ENCODE measurements at places on chromosomes 6 and 20. TPM values are rescaled to one million over a fixed set of nuclear protein-coding genes. Genes with fewer than 3 reads are reported as not detected.

GRCh38 chr6:160029525-160029924 lies 60.6 kb downstream of the IGF2R start:
- H3K4me1 ChIP-seq = no peaks in the 10 kb centered on the region
- peaks cover 19% of the 10 kb centered on the region for H3K36me3 ChIP-seq
- no peak for DNase-seq
- H3K27ac ChIP-seq = no peak overlapping the region

RBPJL gene
- total RNA-seq = not detected

DNA sequence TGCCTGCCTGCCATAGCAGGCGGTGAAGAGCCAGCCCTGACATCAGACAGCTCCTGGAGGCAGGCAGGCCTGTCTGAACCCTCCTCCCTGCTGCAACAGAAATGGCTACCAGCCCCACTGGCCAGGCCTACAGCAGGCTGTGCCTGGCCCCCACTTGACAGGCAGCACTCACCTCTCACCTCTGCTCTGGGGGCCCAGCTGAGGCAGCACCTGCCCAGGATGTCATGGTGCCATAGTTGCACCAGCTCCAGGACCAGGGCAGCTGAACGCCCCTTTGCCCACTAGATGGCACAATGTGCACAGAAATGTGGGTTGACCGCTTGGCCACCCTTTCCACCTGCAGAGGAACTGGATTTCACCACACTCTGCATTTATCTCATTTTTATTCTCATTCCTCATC lies 30.6 kb downstream of the MRPL14 start:
- no peaks in the 10 kb centered on the region for H3K4me1 ChIP-seq
- DNase-seq = peak; percentile 60
- H3K36me3 ChIP-seq = no peaks in the 10 kb centered on the region
- H3K27me3 ChIP-seq = no peaks in the 10 kb centered on the region
- H3K27ac ChIP-seq = no peak overlapping the region

- no peak overlapping the region for H3K27ac ChIP-seq
- no peak for DNase-seq
- H3K4me3 ChIP-seq = no peak overlapping the region
- H3K36me3 ChIP-seq = no peaks in the 10 kb centered on the region
- no peaks in the 10 kb centered on the region for H3K27me3 ChIP-seq
- H3K4me1 ChIP-seq = no peaks in the 10 kb centered on the region
These were observed 44.7 kb upstream of the TAGAP start for GRCh38 chr6:159089443-159089842.

TREM2 gene
- total RNA-seq = not detected

- H3K4me1 ChIP-seq = no peaks in the 10 kb centered on the region
- no peaks in the 10 kb centered on the region for H3K27me3 ChIP-seq
- no peak overlapping the region for H3K27ac ChIP-seq
These were observed 65.6 kb downstream of the TULP4 start for GRCh38 chr6:158377860-158378259.

GRCh38 chr20:45685896-45686295 lies 15.9 kb upstream of the WFDC11 start:
- H3K36me3 ChIP-seq = no peaks in the 10 kb centered on the region
- H3K27ac ChIP-seq = no peak overlapping the region
- no peaks in the 10 kb centered on the region for H3K27me3 ChIP-seq
- H3K4me1 ChIP-seq = no peaks in the 10 kb centered on the region

DNA sequence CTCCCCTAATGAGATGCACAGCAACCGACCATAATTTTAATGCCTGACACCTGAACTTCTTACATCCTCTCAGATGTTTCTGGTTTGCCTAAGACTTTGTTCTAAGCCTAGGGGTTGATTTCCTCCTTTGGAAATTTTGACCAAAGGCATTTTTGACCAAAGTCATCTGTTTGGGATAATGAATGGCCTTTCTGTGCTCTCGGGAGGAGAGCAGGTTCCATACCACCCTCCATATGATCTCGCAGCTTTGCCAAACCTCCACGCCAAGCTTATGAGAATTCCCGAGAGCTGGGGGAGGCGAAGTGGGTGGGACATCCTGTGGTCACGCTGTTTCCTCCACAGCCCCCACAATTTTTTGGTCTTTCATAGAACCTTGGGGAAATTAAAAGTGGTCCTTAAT lies 91.7 kb downstream of the SCML4 start:
- no peak overlapping the region for H3K27ac ChIP-seq
- no peak overlapping the region for H3K4me3 ChIP-seq
- H3K36me3 ChIP-seq = no peaks in the 10 kb centered on the region
- H3K27me3 ChIP-seq = peaks cover 42% of the 10 kb centered on the region
- H3K4me1 ChIP-seq = no peaks in the 10 kb centered on the region

DNA sequence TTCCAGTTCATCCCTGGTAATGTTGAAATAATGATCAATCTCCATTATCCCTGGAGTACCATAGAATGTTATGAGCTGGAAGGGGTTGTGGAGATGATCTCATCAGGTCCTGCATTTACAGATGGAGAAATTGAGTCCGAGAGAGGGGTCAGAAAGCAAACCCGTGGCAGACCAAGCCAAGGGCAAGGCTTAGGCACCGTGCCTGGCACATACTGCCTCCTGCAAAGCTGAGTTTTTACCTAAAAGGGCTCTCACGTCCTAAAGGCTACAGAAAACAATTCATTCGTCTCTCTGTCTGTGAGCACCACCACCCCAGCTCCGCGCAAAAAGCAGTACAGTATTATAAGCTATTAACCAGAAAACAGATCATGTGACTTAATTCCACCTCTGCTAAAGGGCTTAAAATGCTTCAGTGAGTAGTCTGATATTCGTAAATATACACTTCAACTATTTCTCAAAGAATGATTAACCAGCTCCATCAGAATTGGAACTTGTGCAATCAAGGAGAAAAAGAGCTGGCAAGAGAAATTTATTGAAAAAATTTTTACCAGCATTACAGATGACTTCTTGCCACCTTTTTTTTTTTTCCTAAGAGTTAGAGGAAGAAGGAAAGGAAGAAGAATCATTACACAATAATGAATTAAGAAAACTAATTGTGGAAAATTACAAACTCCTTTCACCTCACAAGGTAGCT lies 3.4 kb upstream of the PARD6B start:
- H3K27me3 ChIP-seq = no peaks in the 10 kb centered on the region
- H3K4me1 ChIP-seq = peaks cover 71% of the 10 kb centered on the region
- no peak for DNase-seq
- no peaks in the 10 kb centered on the region for H3K36me3 ChIP-seq

OPN5 gene
- total RNA-seq = not detected

GRCh38 chr6:35907750-35908149 lies 13.1 kb downstream of the SRPK1 start:
- H3K4me1 ChIP-seq = no peaks in the 10 kb centered on the region
- H3K27ac ChIP-seq = no peak overlapping the region
- no peak overlapping the region for H3K4me3 ChIP-seq

GRCh38 chr6:123928529-123928928 lies 124.9 kb downstream of the NKAIN2 start:
- H3K4me1 ChIP-seq = no peaks in the 10 kb centered on the region
- H3K36me3 ChIP-seq = no peaks in the 10 kb centered on the region

- no peak overlapping the region for H3K27ac ChIP-seq
- H3K4me3 ChIP-seq = no peak overlapping the region
- H3K27me3 ChIP-seq = no peaks in the 10 kb centered on the region
- H3K36me3 ChIP-seq = no peaks in the 10 kb centered on the region
- no peaks in the 10 kb centered on the region for H3K4me1 ChIP-seq
- no peak for DNase-seq
These were observed 218.3 kb upstream of the DTNBP1 start for GRCh38 chr6:15881150-15881549.

Data from HCT116 (cell line).